NCI-H1694 treated with DMSO at 0.1 percent for 48 hours (cell line): ENCODE measurements at places on chromosomes 5 and 9.

DNA sequence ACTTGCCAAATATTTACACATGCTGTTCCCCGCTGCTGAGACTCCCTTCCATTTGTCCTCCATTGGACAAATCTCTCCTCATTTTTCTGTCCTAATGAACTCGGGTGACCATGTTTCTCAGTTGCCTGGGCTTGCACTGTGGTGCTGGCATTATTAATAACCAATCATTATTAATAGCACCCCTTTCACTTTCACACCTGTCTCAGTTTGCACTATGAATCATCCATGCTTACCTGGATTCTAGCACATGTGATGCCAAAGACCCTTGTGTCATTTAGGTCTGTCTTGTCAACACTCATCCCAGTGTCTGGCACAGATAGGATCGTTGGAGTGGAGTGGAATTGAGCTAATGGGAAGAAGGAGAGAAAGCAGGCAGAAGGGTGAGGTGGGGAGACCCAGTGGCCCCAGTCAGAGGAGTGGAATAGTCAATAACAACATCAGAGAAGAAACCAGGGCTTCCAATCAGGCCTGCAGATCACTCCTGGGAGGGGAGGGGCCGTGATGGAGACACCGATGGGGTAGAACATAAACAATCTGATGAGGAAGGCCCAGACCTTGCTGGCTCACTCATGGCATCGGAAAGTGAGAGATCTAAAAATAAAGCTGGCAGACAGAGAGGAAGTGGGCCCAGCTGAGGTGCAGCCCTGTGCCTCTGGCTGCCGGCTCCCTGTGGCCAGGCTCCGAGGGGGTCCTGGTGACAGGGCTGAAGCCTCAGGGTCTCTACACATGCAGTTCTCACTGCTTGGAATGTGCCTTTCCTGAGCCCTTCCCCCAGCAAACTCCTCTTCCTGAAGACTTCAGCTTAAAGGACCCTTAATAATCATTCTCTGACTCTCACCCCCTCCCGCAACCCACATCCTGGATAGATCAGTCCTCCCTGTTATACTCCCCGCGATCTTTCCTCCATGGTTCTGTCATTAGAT is 33.5 kb upstream of the CRB2 start:
- no peak for DNase-seq

- DNase-seq = no peak
Observed at GRCh38 chr9:127905004-127905728, 5.8 kb upstream of the ST6GALNAC6 start.

GRCh38 chr5:160500786-160501779 is 79.4 kb downstream of the PTTG1 start:
- DNase-seq = no peak

DNA sequence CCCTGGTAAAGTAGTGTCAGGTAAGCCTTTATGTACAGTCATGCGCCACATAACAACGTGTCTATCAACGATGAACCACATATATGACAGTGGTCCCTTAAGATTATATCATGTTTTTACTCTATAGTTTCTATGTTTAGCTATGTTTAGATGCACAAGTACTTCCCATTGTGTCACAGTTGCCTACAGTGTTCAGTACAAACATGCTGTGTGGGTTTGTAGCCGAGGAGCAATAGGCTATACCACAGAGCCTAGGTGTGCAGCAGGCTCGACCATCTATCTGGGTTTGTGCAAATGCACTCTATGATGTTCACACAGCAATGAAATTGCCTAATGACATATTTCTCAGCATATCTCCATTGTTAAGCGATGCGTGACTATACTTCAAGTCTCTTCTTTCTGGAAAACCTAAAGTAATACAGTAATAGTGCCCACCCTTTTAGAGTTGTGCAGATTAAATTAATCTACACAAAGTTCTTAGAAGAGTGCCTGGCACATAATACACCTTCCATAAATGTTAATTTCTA is 295.9 kb downstream of the ARHGAP26 start:
- no peak for DNase-seq

GRCh38 chr9:137764981-137765380 is 112.6 kb upstream of the CACNA1B start:
- DNase-seq = no peak

- no peak for DNase-seq
Observed at GRCh38 chr5:126446498-126447224, 23.5 kb downstream of the GRAMD2B start.

DNA sequence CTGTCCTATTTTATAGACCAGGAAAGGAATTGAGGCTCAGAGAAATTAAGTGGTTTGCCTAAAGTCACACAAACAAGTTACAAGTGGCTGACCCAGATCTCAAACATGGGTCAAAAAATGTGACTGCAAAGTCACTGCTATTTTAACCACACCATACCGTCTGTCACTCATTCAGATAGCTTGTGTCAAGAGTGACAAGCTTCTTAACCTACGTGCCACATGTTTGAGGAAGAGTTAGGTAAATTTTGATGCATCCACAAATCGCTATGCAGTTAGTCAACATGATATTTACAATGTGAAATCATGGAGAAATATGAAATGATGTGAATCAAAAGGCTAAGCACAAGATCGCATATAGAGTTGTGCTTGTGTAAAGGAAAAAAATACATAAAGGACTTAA is 22.7 kb upstream of the GNE start:
- DNase-seq = no peak

- DNase-seq = no peak
Observed at GRCh38 chr5:179798144-179798770, 4.5 kb downstream of the LTC4S start.

DNA sequence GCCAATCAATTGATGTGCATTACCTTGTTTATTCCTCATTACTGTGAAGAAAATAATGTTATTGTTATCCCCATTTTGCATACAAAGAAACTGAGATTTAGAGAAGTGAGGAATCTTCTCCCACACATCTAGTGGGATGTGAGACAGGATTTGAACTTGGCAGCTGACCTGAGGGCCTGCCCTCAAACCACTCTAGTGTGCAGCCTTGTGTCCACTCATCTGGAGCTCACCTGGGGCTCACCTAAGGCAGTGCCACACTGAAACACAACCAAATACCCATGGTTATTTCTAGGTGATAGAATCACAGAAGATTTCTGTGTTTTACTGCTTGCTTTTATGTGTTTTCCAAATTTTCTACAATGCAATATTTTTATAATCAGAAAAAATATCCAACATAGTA is 94.7 kb upstream of the SAP30L start:
- DNase-seq = no peak

GRCh38 chr5:33969572-33970452 is 14.7 kb downstream of the SLC45A2 start:
- DNase-seq = peak; percentile 66

DNA sequence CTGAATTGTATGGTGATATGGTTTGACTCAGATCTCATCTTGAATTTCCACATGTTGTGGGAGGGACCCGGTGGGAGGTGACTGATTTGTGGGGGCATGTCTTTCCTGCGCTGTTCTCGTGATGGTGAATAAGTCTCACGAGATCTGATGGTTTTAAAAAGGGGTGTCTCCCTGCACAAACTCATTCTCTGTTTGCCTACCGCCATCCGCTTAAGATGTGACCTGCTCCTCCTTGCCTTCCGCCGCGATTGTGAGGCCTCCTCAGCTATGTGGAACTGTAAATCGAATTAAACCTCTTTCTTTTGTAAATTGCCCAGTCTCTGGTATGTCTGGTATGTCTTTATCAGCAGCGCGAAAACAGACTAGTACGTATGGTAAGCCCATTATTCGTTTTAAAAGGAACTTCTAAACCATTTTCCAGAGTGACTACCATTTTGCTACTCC is 48.7 kb downstream of the SLC36A1 start:
- DNase-seq = no peak
